Peyer's patch (tissue), 4 donors: ENCODE measurements at places on chromosomes 7 and 10. TPM values are rescaled to one million over a fixed set of nuclear protein-coding genes. Genes with fewer than 3 reads are reported as not detected.

Gene PDAP1
- 35.1 TPM for total RNA-seq

Gene GNGT1
- not detected for total RNA-seq

DNA sequence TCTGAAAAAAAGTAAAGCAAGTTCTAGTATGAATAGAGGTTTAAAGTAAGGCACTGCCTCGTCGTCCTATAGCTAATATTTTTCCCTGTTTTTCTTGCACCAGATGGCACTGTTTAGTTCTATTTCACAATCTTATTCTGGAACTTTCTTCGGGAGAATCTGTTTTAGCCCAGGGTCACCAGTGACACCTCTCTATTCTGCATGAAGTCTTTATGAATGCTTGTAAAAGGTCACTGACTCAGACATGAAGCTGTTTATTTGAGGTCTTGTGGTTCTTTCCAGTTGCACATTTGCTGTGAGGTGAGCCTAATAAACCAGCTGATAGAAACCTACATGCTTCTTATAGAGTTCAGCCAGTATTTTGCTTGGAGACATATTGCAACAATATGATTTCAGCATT is 444.3 kb downstream of the AUTS2 start:
- no peaks in the 10 kb centered on the region for H3K4me1 ChIP-seq
- H3K27ac ChIP-seq, result no peak overlapping the region
- H3K36me3 ChIP-seq, result no peaks in the 10 kb centered on the region
- no peak for DNase-seq
- H3K27me3 ChIP-seq, result no peaks in the 10 kb centered on the region

DNA sequence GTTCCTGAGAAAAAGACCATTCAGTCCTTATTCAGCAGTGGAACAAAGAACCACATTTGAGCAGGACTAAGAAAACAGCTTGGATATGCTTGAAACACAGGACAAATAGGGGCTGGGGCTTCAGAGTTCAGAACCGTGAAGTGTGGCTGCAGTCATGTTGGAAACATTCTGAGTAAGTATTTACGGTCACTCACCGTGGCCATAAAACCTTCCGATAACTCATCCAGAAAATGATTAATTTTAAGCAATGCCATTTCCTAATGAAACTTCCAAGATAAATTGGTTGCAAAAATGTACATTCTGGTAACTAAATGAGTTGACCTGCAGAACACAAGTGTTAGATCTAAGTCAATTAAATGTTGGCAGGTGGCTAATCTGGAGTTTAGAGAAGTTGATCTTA is 279.2 kb downstream of the CXCL12 start:
- no peak overlapping the region for H3K27ac ChIP-seq
- H3K4me3 ChIP-seq, result no peak overlapping the region
- H3K4me1 ChIP-seq, result no peaks in the 10 kb centered on the region
- H3K36me3 ChIP-seq, result no peaks in the 10 kb centered on the region
- no peak for DNase-seq
- no peaks in the 10 kb centered on the region for H3K27me3 ChIP-seq

- no peaks in the 10 kb centered on the region for H3K27me3 ChIP-seq
- H3K36me3 ChIP-seq, result no peaks in the 10 kb centered on the region
- H3K4me1 ChIP-seq, result no peaks in the 10 kb centered on the region
- no peak overlapping the region for H3K27ac ChIP-seq
- no peak for DNase-seq
- no peak overlapping the region for H3K4me3 ChIP-seq
Observed at GRCh38 chr10:116049974-116050304, 223.1 kb downstream of the GFRA1 start.

- H3K4me3 ChIP-seq, result no peak overlapping the region
- no peaks in the 10 kb centered on the region for H3K36me3 ChIP-seq
- no peaks in the 10 kb centered on the region for H3K27me3 ChIP-seq
- H3K27ac ChIP-seq, result no peak overlapping the region
- DNase-seq, result no peak
- H3K4me1 ChIP-seq, result no peaks in the 10 kb centered on the region
Observed at GRCh38 chr7:32043688-32044087, 26.5 kb downstream of the PDE1C start.

GRCh38 chr10:29689001-29689400 is 54.2 kb upstream of the SVIL start:
- H3K4me1 ChIP-seq, result no peaks in the 10 kb centered on the region
- DNase-seq, result no peak
- H3K27me3 ChIP-seq, result no peaks in the 10 kb centered on the region

- DNase-seq, result no peak
- H3K36me3 ChIP-seq, result no peaks in the 10 kb centered on the region
- no peak overlapping the region for H3K4me3 ChIP-seq
- H3K4me1 ChIP-seq, result no peaks in the 10 kb centered on the region
- H3K27me3 ChIP-seq, result no peaks in the 10 kb centered on the region
Observed at GRCh38 chr7:88278881-88279280, 27.8 kb downstream of the STEAP4 start.

- peak; percentile 30 for DNase-seq
- H3K4me3 ChIP-seq, result no peak overlapping the region
- no peak overlapping the region for H3K27ac ChIP-seq
- no peaks in the 10 kb centered on the region for H3K27me3 ChIP-seq
Observed at GRCh38 chr10:1183701-1184100, 127.5 kb downstream of the WDR37 start.

GRCh38 chr10:97573021-97573420 is 442 bp downstream of the ANKRD2 start:
- H3K4me3 ChIP-seq, result no peak overlapping the region
- H3K4me1 ChIP-seq, result peaks cover 8% of the 10 kb centered on the region
- no peaks in the 10 kb centered on the region for H3K27me3 ChIP-seq
- no peaks in the 10 kb centered on the region for H3K36me3 ChIP-seq
- DNase-seq, result no peak

GRCh38 chr10:63375458-63375857 is 90.3 kb downstream of the JMJD1C start:
- no peaks in the 10 kb centered on the region for H3K4me1 ChIP-seq
- no peak overlapping the region for H3K27ac ChIP-seq
- DNase-seq, result no peak
- H3K27me3 ChIP-seq, result no peaks in the 10 kb centered on the region
- no peak overlapping the region for H3K4me3 ChIP-seq
- no peaks in the 10 kb centered on the region for H3K36me3 ChIP-seq

DNA sequence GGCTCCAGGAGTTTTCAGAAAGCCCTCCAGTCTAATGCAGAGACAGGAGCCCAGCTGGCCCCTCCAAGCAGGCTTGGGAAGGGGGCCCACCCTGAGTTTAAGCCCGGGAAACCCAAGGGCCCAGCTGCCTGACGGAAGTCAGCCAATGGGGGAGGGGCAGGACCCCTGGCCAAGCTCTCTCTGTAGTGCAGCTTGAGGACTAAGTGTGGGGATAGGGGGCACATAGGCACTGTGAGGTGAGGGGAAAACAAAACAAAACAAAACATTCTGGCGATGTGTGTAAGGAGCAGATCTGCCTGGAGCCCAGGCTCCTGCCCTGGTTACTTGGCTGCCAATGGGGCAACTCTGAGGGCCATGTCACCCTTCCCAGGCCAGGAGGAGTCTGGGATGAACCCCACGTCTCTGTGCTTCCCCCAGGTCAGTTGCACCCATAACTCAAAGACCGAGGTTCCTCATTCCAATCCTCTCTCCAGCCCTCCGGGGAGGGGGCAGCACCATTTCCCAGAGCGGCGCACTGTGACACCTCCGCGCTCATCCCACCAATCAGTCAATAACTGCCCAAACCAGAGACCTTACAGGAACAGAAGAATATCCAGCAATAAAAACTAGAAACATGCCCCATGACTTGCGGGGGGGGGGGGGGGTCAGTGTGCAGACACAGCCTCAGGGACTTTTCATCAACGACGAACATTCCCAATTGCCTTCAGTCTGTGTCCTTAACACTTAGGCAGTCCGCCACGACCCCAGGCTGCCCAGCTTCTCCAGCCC is 1.7 kb downstream of the CXCL12 start:
- H3K36me3 ChIP-seq, result no peaks in the 10 kb centered on the region
- DNase-seq, result peak; percentile 31
- peak overlapping the region; percentile 1 for H3K27ac ChIP-seq
- no peaks in the 10 kb centered on the region for H3K4me1 ChIP-seq
- peaks cover 11% of the 10 kb centered on the region for H3K27me3 ChIP-seq
- peak overlapping the region; percentile 59 for H3K4me3 ChIP-seq

- peak; percentile 14 for DNase-seq
- H3K27me3 ChIP-seq, result no peaks in the 10 kb centered on the region
- H3K4me1 ChIP-seq, result peaks cover 7% of the 10 kb centered on the region
- no peak overlapping the region for H3K27ac ChIP-seq
- H3K4me3 ChIP-seq, result no peak overlapping the region
Observed at GRCh38 chr10:132554053-132554990, 16.7 kb downstream of the INPP5A start.

Gene SLC26A5
- 0.54 TPM for total RNA-seq

GRCh38 chr10:16310440-16310839 is 126.4 kb upstream of the PTER start:
- H3K36me3 ChIP-seq, result no peaks in the 10 kb centered on the region
- no peaks in the 10 kb centered on the region for H3K27me3 ChIP-seq
- no peak for DNase-seq
- H3K4me3 ChIP-seq, result no peak overlapping the region
- H3K4me1 ChIP-seq, result no peaks in the 10 kb centered on the region

Gene TMEM229A
- total RNA-seq, result not detected

DNA sequence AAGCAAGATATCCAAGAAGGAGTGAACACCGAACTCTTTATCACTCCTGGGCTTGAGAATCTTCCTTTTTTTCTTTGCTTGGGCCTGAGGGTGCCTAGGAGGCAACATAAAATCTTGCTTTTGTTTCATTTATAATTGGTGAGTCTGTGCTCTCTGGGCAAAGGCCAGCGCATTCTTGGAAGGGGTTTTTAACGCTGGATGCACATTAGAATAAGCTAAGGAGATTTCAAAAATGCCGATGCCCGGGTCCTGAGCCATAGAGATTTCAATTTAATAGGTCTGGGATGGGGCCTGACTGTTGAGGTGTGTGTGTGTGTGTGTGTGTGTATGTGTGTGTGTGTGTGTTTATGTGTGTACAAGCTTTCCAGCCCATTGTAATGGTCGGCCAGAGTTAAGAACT is 62.0 kb upstream of the SORCS3 start:
- no peak for DNase-seq
- no peak overlapping the region for H3K27ac ChIP-seq
- H3K27me3 ChIP-seq, result no peaks in the 10 kb centered on the region
- H3K36me3 ChIP-seq, result no peaks in the 10 kb centered on the region
- H3K4me3 ChIP-seq, result no peak overlapping the region

Gene TBC1D12
- 30.6 TPM for total RNA-seq

DNA sequence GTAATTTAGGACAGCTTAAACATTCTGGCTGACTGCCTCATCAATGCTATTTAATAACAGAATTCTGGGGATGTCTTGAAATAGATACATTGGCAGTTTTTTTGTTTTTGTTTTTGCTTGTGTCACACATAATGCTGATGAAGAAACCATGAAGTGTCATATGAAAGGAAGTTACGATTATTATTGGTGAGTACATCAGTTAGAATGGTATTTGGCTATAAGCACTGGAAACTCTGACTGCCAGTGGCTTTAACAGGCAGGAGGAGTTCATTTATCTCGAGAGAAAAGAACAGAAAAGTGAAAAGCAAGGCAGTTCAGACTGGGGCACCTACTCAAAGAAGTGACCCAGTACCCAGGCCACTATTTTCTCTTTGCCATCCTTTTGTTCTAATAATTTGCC is 18.1 kb downstream of the LSM8 start:
- DNase-seq, result no peak
- H3K27ac ChIP-seq, result no peak overlapping the region
- no peaks in the 10 kb centered on the region for H3K4me1 ChIP-seq
- no peaks in the 10 kb centered on the region for H3K27me3 ChIP-seq
- no peaks in the 10 kb centered on the region for H3K36me3 ChIP-seq

GRCh38 chr10:68331455-68332258 is at the start of gene HNRNPH3:
HNRNPH3 (plus strand) TSS chr10:68332064; CDS start chr10:68337222, 5,158 bp downstream.
- no peaks in the 10 kb centered on the region for H3K36me3 ChIP-seq
- H3K27ac ChIP-seq, result peak within 1 kb of the TSS; percentile 97
- DNase-seq, result peak; percentile 98
- peaks cover 16% of the 10 kb centered on the region for H3K4me1 ChIP-seq

Gene TMEM130
- not detected for total RNA-seq

DNA sequence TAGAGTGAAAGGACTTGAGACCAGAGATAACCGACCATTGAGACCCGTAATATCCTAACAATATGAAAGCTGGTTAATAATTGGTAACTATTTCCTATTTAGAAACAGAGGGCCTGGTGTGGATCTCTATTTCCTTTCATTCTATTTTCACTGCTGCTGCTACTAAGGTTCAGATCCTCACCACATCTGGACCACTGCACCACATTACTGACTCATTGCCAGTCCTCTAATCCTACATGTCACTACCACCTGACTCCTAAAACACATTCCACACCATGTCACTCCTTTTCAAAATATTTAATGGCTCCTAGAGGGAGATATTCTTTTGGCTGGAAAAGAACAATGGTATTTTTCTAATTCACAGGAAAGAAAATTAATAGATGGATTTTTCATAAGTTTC is 6.4 kb downstream of the USP54 start:
- H3K27ac ChIP-seq, result no peak overlapping the region
- no peaks in the 10 kb centered on the region for H3K36me3 ChIP-seq

DNA sequence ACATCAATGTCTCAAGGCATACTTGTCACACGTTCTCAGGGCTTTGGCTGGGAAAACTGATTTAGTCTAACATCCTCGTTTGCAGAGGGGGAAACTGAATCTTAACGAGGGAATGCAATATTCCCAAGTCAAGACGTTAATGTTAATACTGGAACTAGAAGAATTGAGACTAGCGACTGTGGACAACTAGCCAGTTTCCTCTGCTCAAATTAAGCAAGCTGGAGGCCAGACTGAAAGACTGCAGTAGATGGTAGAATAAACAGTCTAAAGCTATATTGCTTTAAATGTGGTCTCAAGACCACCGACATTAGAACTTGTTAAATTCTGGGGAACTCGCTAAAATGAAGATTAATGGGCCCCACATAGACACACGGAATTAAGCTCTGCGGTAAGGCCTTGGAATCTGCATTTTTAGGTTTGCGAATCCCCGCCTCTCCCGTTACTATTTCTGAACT is 639 bp upstream of the TFAM start:
- no peak for DNase-seq
- H3K27me3 ChIP-seq, result no peaks in the 10 kb centered on the region
- H3K36me3 ChIP-seq, result no peaks in the 10 kb centered on the region
- peak overlapping the region; percentile 91 for H3K27ac ChIP-seq

Gene HOXA4
- 11.5 TPM for total RNA-seq

Gene GJD4
- not detected for total RNA-seq

- no peaks in the 10 kb centered on the region for H3K27me3 ChIP-seq
- H3K27ac ChIP-seq, result no peak overlapping the region
- no peaks in the 10 kb centered on the region for H3K4me1 ChIP-seq
Observed at GRCh38 chr10:113264333-113265131, 288.3 kb upstream of the HABP2 start.

DNA sequence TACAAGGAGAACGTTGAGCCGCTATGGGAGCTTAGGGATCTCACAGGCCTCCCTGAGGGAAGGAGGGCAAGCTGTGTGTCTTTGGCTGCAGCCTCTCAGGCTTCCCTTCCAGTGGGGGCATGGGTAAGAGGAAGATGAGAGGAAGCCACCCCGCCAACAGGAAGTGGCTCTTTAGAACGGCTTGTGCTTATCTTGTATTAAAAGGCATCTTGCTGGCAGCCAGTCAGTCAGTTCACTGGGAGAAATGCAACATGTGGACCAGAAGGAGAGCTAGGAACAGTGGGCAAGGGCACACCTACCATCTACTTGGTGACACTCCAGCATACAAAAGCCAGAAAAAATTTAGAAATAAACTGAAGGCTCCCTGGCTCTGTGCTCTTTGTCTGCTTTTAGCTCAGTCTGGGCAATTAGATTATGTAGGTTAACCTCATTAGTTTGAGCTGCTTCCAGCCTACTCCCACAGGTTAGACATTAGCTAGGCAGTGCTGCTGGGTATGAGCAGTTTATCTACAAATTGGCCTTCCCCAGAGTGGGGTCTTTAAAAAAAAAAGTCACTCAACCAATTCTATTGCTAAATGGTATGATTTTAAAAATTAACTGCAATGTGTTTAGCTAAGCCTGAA is 595.9 kb downstream of the KCNMA1 start:
- H3K27me3 ChIP-seq, result no peaks in the 10 kb centered on the region
- no peak for DNase-seq
- H3K4me1 ChIP-seq, result no peaks in the 10 kb centered on the region
- no peak overlapping the region for H3K4me3 ChIP-seq

Gene LDB3
- 1.3 TPM for total RNA-seq

Gene CREB5
- 17.0 TPM for total RNA-seq
